Ovary (tissue), 10 donors: ENCODE measurements at places on chromosomes 5 and 9. TPM values are rescaled to one million over a fixed set of nuclear protein-coding genes. Genes with fewer than 3 reads are reported as not detected.

The CDKN2A gene
- 1.3 TPM for polyA plus RNA-seq

The FOXD4L4 gene
- not detected for polyA plus RNA-seq

The LOX gene
- polyA plus RNA-seq: 23.5 TPM

The EPB41L4B gene
- polyA plus RNA-seq: 14.0 TPM

The SGTB gene
- 2.6 TPM for polyA plus RNA-seq

The KIF24 gene
- polyA plus RNA-seq: 0.47 TPM

The MVB12B gene
- 19.2 TPM for polyA plus RNA-seq

The PAEP gene
- polyA plus RNA-seq: 0.41 TPM

The CDO1 gene
- 27.3 TPM for polyA plus RNA-seq

The OR1K1 gene
- polyA plus RNA-seq: not detected

The INSL4 gene
- polyA plus RNA-seq: not detected

The EIF4EBP3 gene
- 16.0 TPM for polyA plus RNA-seq

The TNFSF15 gene
- polyA plus RNA-seq: 0.02 TPM

The TRMO gene
- 12.6 TPM for polyA plus RNA-seq

The HSPB3 gene
- 3.8 TPM for polyA plus RNA-seq

The MSX2 gene
- polyA plus RNA-seq: 0.41 TPM

The GLDC gene
- polyA plus RNA-seq: 0.07 TPM

The LRRC14B gene
- polyA plus RNA-seq: not detected
